ENCODE measurements at places on chromosomes 16 and 17.

GRCh38 chr17:6070430-6070912 lies 292 bp downstream of the WSCD1 start:
- DNase-seq = no peak

DNA sequence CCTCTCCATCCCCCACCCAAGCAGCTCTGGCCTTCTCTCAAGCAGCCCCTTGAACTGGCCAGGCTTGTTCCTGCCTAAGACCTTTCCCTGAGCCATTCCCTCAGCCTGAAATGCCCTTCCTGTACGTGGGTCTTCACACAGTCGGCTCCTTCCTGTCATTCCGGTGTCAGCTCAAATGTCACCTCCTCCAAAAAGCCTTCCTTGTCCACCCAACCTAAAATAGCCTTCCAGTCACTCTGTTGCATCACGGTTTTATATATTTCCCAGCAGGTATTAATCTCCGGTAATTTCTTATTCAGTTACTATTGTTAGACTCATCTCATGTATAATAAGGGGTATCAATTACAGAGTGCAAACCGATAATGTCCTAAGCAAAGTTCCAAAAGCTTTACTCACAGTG lies 51.8 kb downstream of the C17orf67 start:
- DNase-seq = no peak

DNA sequence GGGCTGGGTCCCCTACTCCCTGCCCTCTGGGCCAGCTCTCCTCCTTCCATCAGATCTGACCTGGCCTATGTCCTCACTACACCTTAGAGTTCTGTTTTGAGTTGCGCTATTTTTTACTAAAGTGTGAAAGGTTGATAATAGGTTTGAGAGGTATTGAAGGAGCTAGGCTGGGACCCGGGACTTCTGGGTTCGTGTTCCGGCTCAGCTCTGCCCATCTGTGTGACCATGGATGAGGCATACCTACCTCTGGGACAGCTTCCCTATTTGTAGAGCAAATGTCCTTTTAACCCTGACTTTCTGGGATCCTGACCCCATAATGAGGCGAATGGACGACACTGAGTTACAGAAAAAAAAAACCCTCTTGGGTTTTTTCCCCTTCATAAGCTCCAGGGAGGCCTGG lies 36.0 kb downstream of the IL21R start:
- DNase-seq = no peak

GRCh38 chr16:89166696-89167424 lies 4.7 kb upstream of the CDH15 start:
- no peak for DNase-seq

DNA sequence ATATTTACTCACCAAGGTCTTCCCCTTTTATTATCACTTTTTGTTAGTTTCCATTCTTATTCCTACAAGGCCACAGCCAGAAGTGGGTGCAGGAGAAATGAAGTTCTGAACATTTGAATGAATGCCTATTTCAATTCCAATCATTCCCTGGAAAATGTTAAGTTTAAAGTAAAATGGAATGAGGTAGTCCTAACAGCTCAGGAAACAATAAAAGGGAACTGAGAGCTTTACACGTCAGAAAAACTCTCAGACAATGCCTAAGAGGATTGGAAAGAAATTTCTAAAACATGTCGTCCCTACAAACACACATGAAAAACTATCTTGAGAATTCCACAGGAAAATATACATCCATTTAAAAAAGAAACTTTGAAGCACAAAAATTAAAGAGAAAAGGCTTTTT lies 238.8 kb downstream of the STX8 start:
- DNase-seq = no peak

DNA sequence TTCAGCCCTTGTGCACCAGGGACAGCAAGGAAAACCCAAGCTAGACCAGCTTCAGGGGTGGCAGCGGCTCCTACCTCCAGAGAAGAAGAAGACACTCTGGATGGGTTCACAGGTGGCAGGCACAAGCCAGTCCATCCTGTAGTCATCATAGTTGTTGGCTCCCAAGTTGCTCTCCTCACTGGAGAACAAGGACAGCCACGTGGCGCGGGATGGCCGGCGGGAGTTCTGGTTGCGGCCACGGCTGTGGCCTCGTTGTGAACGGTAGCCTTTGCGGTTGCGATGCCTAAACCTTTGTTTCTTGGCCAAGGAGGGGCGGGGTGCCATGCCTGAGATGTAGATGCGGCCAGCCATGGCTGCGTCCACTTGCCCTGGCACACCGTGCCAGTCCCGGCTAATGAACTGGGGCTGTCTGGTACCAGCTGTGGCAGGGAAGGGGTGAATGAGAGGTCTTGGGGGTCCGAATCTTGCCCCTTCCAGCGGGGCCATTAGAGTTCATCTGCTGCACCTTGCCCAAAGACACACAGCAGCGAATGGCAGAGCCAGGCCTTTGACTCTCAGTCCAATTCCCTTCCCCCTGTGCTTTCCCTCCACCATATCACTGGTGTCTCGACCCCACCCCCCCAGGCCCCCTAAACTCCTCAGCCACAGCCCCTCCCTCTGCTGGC lies 2.3 kb downstream of the VTN start:
- DNase-seq = no peak

DNA sequence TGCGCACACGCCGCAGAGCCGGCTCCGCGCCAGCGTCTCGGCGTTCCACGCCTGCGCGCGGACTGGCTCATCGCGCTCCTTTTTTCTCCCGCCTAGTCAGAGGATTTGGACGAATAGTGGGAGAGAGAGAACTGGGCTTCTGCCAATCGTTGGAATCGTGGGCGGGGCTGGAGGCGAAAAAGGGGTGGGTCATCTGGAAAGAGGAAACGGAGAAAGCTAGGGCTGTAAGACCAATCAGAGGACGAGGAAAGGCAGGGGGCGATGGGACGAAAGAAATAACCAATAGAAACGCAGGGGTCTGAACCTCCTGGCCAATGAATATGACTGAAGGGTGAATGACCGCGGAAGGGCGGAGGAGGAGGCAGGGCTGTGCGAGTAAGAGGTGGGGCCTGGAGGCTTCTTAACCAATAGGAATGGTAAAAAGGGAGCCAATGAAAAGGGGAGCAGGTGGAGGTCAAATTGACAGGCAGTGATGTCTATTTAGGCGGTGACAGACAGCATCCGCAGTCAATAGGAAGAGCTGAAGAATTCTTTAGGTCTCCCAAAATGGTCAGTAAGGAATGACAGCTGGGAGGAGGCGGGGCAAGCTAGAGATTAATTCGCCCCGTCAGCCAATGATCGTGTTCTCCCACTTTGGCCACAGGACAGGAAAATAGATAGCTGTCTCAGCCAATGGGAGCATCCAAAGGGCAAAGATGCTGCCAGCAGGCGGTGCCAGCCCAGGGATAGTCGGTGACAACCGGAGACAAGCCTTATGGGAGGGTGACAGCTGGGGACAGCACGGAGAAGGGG lies at the start of gene TBC1D10B:
Gene TBC1D10B, minus strand, starts transcription at position 39 of the 792 bp plus-strand sequence. CDS start 311 bp downstream, outside the sequence.
- DNase-seq = peak; percentile 100

DNA sequence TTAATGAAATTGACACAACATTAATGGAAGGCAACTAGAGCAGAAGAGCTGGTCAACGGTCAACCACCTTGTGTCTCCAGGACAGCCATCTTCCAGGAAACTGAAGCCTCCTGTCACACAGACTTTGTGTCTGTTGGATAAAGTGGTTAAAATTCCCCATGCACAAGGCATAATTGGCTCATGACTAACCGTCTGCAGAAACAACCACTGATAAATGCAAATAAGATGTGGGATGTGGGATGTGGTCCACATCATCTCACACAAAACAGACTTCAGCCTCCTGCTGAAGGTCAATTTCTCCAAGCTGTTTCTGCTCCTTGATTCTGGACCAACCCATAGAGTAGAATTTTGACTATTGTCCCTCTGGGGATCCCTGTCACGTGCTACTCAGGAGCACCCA lies 26.9 kb upstream of the XYLT1 start:
- DNase-seq = no peak

GRCh38 chr16:12453832-12454231 lies 349.9 kb downstream of the CPPED1 start:
- DNase-seq = no peak

DNA sequence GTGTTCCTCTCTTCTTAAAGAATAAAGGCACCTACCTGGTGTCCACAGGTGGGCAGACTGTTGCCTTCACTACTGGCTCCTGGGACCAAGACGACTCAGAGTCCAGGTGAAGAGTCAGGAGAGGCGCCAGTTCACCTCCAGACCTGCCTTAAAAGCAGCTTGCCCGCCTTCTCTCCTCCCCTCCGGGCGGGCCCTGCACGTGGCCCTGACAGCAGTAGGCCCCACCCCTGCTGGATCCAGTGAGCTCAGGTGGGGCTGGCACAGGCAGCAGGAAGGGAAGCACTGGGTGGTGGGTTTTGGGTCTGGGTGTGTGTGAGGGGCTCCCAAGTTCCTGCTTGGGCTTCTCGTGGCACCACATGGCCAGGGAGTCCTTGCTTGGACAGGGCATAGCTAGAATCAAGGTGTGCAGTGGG lies at the start of gene TNS4:
Gene TNS4, minus strand, starts transcription at position 125 of the 413 bp plus-strand sequence. CDS start 5,198 bp downstream, outside the sequence.
- DNase-seq = no peak

DNA sequence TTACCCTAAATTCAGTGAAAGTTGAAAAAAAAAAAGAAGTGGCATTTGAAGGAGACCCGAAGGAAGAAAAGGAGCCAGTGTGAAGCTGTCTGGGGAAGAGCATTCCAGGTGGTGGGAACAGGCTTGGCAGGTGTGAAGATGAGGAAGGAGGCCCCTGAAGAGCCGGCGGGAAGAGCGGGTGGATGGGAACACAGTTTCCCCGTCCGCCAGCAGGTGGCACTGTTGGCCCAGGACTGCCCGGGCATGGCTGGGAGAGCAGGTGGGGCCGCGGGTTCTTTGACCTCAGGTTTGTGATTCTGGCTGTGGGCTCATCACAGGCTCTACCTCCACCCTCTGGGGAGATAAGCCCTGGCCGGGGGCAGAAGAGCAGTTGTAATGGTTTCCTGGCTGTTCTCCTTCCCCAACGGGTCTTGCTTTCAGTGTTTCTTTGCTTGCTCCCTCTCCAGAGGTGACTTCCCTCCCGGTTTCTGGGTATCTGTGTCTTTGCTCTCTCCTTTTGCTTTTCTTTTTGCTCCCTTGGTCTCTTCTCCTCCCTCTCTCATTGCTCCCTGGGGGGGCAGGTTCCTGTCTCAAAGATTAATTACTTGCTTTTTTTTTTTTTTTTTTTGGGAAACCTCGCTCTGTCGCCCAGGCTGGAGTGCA lies 32.3 kb downstream of the RAP1GAP2 start:
- DNase-seq = peak; percentile 77

DNA sequence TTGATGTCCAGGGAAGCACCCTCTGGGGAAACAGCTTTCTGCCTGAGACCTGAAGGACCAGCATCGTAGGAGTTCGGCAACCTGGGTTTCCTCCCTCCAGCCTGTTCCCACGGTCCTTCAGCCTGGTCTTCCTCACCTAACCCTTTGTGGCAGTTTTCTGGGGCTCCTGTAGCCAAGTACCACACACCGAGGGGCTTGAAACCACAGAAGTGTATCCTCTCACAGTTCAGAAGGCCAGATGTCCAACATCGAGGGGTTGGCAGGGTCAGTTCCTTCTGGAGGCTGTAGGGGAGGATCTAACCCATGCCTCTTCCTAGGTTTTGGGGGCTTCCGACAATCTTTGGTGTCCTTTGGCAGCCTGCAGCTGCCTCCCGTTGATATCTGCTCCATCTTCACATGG lies 381.0 kb upstream of the TNRC6C start:
- no peak for DNase-seq

GRCh38 chr17:29807520-29808361 lies 122.3 kb downstream of the SSH2 start:
- DNase-seq = peak; percentile 78

- DNase-seq = peak; percentile 30
Observed at GRCh38 chr17:28643983-28644786, 773 bp downstream of the BLTP2 start.

DNA sequence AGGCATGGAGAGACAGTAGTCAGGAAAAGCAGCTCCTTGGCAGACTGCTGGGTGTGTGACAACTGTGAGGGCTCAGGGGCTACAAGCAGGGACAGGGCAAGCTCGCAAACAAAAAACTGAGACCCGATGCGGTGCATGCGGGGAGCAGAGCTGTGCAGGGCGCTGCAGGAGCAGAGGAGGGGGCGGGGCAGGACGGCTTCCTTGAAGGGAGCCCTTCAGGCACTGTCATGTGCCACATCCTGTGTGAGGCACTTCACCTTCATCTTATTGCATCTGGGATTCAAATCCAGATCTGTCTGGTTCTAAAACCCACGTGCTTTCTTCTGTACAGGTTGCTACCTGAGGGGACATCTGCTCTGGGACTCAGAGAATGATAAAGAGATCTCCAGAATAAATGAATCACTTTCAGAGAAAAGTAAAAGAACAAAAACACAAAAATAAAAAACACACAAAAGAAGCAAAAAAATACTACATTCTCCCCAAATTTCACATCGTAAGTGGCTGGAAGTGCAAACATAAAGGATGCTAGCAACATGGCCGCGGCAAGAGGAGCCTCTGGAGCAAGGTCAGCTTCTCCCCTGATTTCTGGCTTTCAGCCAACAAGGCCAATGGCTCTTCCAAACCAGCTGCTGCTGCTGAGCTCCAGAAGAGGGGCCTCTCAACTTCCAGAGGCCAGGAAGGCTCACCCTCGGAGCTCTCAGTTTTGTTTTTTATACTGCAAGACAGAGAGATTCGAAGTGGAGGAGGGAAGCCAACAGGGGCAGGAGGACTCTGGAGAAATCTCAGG lies 14.2 kb downstream of the LYRM9 start:
- peak; percentile 24 for DNase-seq

DNA sequence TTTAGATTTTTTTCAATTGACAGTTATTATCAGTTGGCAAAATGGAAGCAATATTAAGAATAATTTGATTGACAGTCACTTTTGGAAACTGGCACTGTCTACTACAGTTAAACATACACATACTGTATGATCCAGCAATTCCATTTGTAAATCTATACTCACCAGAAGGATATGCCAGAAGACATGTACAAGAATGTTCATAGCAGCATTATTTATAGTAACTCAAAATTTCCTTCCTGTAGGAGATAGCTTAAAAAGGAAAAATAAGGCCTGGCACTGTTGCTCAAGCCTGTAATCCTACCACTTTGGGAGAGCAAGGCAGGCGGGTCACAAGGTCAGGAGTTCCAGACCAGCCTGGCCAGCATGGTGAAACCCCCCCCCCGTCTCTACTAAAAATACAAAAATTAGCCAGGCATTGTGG lies 89.3 kb downstream of the VMP1 start:
- no peak for DNase-seq

DNA sequence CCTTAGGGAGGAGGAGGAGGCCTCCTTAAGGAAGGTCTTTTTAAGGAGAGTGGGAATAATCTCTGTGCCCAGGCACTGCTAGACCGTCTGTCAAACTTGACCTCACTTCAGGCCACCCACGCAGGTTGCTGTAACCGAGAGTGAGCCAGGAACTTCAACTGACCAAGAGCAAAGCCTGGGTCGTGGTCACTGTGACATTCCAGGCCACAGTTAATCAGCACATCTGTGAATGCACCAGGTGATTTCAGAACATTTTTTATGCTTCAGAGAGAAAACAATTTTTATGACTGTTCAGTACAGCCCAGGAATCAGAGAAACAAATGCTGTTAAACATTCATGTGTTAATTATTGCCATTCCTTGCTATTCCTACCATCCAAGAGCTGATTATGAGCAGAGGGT lies 226.6 kb upstream of the ASIC2 start:
- no peak for DNase-seq

DNA sequence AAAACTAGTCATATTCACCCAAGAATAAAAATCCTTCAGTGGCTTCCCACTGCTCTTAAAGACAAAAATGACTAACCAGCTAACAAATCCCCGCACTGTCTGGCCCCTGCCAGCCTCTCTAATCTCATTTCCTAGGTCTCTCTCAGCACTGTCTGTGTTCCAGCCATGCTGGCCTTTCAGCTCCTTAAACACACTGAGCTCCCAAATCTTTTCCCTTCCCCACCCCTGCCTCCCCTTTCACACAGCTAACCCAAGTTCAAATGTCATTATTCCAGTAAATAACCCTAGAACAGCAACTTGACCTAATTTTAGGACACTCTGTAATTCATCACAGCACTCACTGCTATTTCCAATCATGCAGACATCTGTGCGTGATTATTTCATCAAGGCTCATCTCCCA lies 7.8 kb downstream of the SHCBP1 start:
- no peak for DNase-seq
